Jurkat, Clone E6-1 (cell line): ENCODE measurements at places on chromosomes 16 and 17.
A peak's percentile ranks its signal among the peaks of the same experiment; 100 is the strongest.

DNA sequence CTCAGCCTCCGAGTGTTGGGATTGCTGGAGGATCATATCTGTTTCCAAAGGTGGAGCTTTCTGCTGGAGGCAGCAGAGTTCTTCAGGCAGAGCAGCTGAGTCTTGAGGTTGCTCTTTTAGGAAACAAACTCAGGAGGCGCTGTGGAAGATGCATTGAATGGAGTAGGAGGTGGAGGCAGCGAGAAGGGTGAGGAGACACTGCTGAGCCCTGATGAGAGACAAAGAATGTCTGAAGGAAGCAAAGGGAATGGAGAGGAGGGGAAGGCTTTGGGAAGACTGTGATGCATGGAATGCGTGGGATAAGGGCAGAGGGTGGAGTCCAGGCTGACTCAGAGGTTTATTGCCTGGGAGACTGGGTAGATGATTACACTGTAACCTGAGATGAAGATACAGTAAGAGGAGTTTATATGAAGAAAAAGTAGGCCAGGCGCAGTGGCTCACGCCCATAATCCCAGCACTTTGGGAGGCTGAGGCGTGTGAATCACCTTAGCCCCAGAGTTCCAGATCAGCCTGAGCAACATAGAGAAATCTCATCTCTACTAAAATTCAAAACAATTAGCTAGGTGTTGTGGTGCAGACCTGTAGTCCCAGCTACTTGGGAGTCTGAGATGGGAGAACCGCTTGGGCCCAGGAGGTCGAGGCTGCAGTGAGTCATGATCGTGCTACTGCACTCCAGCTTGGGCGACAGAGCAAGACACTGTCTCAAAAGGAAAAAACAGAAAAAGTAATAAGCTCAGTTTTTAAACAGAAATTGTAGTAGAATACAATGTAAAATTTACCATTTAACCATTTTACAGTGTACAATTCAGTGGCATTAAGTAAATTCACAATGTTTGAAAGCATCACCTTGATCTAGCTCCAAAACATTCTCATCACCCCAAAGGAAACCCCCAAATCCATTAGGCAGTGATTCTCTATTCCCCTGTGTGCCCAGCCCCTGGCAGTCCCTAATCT is 17.8 kb upstream of the TMEM219 start:
- DNase-seq, result no peak

DNA sequence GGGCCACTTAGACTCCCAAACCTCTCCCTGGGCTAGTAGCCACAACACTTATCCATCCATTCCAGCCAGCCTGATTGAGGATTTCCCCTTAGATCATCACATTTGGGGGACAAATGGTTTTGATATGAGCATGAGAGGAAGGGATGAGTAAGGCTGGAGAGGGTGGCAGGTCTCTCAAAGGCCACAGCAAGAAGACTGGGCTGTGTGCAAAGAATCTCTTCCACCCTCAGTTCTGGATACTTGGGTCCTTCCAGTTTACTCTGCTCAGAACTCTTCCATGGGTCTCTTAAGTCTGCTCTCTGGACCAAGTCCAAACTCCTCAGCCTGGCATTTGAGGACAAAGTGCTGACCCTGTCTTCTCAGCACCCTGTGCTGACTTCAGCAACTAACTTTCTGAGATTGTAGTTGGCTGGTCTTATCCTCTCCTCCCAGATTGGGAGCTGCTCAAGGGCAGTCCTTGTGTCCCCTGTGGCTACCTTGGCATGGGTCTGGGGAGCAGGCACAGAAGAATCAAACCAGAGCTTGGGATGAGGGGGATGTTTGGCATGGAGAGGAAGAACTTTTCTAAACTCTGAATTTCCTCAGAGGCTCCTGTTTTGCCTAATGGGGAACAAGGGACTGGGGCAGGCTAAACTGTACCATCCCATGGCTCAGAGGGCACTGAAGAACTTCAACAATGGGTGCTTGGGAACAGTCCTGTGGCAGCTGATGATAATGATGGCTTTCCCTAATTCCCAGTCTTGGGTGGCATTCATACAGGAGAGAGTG is 3.1 kb upstream of the NFATC3 start:
- no peak for DNase-seq

DNA sequence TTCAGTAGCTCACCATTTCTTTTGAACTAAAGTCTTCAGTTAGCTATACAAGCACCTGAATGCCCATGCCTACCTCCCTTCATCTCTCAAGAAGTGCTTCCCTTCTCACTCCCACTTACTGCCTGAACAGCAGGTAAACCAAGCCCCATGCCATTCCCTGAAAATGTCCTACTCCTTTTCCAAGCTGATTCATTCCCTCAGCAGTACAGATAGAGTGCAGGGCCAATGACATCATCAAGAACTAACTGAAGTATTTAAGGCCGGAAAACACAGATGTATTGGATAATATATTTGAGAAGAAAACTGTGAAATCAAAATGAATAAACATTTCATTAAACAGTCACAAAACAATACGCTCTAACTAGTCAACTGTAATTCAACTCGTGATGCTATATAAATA is 478.8 kb upstream of the CDH11 start:
- DNase-seq, result no peak

DNA sequence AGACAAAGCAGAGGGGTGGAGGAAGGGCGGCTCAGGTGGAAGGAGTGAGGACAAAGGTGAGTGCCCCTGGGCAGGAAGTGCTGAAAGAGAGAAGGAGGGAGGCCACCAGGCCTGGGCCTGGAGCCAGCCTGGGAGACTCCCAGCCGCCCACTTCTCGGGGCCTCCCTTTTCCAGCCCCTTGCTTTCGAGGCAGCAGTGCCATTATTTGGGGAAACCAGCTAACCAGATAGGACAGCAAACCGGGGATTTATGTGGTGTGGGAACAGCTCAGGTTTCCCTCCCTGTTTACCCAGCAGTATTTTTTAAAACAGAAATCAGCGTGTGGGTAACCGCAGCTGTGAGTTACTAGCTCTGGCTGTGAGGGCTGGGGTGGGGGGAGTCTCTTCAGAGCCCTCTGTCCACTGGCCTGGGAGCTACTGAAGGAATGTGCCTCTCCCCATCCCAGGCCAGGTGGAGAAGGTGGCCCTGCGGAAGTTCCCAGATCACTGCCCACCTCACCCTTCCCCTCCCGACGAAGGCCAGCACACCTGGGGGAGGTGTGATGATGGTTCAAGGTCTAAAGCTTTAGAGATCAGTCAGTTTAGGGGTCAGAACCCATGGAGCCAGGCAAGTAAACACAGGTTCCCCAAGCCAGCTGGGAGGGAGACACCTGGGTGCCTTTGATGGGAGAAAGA is 8.4 kb upstream of the MEOX1 start:
- DNase-seq, result peak; percentile 16

DNA sequence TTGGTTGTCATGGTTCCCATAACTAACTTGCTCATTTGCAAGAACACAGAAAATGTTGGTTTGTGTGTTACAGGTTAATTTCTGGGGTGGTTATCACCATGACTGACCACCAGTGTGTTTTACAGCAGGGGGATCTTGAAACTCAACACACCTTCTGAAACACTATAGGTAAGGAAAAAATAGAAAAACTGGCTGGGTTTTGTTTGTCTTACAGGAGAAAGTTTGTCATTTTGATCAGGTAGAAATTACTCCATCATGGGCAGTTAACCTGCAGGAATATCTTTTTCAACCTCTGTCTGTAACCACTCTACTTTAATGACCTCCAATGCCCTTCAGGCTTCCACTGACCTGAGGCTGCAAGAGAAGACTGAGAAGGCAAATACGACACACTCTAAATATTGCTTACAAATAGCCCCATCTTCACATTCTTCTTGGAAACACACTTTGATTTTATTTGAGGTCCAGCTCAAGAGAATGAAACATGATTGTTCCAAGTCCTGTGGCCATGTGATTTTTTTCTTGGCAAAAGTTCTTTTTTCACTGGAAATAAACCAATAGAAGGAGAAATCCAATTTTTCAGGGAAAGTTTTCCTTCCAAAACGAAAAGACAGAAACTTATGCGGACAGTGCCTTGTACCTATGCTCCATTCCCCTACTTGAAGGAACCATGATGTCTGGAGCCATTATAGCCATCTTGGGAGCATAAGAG is 428.7 kb upstream of the SALL1 start:
- no peak for DNase-seq

- no peak for DNase-seq
Observed at GRCh38 chr17:72191921-72192799, 71.3 kb downstream of the SOX9 start.

DNA sequence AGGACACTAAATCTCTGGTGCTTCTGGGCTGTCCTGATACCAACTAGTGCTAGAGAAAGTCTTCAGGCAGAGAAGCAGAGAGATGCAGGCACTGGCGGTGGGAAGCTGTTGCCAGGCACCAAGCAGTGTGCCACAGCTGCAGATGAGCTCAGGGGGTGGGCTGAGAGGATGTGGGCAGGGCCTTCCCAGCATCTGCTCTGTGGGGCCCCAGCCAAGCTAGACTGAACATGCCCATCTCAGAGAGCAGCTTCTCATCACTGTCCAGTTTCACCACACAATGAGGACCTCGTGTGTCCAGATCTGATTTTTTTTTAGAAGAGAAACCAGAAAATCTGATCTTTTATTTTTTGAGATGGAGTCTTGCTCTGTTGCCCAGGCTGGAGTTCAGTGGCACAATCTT is 17.1 kb downstream of the PSKH1 start:
- DNase-seq, result peak; percentile 65

DNA sequence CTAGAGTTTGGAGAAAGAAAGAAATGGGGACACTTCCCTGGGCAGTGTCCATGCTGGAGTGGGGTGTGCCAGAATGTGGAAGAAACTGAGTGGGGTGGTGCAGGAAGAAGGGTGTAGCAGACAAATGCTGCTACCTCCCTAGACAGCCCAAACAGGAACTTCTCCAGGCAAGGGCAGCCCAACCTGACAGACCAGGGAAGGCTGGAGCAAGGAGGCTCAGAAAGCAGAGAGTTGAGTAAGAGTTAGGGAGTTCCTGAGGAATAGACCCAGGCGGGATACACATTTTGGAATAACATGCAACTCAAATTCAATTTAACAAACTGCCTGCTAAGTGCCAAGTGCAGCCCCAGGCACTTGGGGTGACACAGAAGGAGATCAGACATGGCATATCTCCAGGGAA is 1.0 kb upstream of the MYO18A start:
- DNase-seq, result no peak

GRCh38 chr17:726271-726919 is 6.0 kb upstream of the TLCD3A start:
- DNase-seq, result no peak
